T follicular helper cell (primary cell): ENCODE measurements at places on chromosomes 4 and X.
A peak's percentile ranks its signal among the peaks of the same experiment; 100 is the strongest.

- no peak for DNase-seq
These were observed 154.1 kb upstream of the CXCL13 start for GRCh38 chr4:77451530-77451929.

- DNase-seq: no peak
These were observed 134.0 kb downstream of the SH3KBP1 start for GRCh38 chrX:19753368-19753767.

DNA sequence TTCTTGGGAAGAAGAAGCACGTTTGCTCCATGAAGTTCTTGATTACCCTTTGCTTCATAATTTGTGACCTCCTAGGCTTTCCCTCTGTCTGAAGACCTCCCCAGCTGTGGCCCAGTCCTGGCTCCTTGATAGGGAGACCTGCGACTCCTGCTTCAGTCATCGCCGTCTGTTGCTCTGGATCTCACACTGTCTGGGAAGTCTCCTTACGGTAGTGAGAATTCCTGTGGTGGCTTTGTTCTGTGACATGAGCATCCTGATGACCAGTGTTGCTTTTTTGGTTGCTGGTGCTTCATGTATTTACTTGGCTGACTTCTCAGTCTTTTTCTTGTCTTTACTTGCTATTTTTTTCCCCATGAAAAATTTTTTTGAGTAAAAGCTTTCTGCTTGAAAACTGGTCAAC lies 44.2 kb downstream of the JADE1 start:
- no peak for DNase-seq

- peak; percentile 15 for DNase-seq
These were observed 15.3 kb downstream of the CPZ start for GRCh38 chr4:8607603-8608481.

- DNase-seq: peak; percentile 62
These were observed 137.5 kb downstream of the AFAP1 start for GRCh38 chr4:7802093-7802726.

GRCh38 chr4:70654605-70655011 lies 11.7 kb downstream of the JCHAIN start:
- DNase-seq: no peak
